Esophagus muscularis mucosa (tissue), 4 donors: ENCODE measurements at places on chromosomes 11 and 22. TPM values are rescaled to one million over a fixed set of nuclear protein-coding genes. Genes with fewer than 3 reads are reported as not detected.

DNA sequence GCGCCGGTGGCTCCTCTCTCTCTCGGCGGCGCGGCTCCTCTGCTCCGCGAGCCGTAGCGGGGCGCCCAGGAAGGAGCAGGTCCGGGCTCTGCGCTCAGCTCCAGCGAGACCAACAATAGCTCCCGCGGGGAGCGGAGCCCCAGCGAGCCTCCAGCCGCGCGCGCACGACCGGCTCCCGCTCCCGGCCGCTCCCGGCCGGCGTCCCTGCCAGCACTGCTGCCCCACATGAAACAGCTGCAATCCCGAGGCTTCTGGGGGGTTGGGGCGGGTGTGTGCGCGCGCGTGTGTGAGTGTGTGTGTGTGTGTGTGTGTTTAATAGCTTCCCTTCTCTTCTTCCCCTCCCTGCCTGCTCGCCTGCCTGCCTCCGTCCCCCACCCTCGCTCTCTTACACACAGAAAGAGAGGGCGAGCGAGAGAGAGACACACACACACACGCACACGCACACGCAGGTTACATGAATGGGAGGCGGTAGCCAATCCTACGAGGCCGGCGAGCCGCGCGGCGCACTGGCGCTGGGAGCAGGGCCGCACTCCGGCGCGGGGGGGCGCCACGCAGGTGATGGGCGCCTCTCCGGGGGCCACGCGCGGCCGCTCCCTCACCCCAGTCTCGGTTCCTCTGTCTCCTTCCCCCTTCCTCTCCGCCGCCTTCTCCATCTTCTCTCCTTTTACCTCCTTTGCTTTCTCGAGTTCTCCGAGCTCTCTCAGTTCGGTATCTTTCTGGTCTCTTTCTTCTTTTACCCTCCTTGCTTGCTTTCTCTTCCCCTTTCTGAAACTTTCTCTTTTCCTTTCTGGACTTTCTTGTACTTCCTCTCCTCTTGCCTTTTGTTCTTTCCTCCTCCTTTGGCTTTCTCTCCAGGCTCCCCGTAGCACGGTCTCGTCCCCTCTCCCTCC lies at the start of gene TENM4:
TSS of gene TENM4 (minus strand) at position 460 of the 890 bp plus-strand sequence. CDS start 371,086 bp downstream, outside the sequence.
- no peak for DNase-seq

GRCh38 chr11:32266601-32267000 lies 168.7 kb downstream of the WT1 start:
- DNase-seq = no peak

GRCh38 chr11:121372671-121373429 lies 79.3 kb upstream of the SORL1 start:
- DNase-seq = no peak

- peak; percentile 90 for DNase-seq
These were observed 24.7 kb downstream of the IL10RA start for GRCh38 chr11:118010738-118011461.

GRCh38 chr11:61695917-61696316 lies 15.7 kb downstream of the DAGLA start:
- DNase-seq = peak; percentile 93

- no peak for DNase-seq
These were observed 185.3 kb upstream of the ISX start for GRCh38 chr22:34880662-34881061.

DNA sequence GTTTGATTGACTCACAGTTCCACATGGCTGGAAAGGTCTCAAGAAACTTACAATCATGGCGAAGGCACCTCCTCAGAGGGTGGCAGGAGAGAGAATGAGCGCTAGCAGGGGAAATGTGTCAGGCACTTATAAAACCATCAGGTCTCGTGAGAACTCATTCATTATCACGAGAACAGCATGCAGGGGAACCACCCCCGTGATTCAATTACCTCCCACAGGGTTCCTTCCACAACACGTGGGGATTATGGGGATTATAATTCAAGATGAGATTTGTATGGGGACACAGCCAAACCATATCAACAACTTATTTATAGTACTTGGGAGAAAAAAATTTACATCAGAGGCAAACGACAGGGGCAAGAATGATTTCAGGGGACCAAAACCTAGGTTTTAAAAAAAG lies 3.0 kb downstream of the ME3 start:
- DNase-seq = no peak

Gene MICAL3
- total RNA-seq = 71.4 TPM

Gene FHIP1B
- total RNA-seq = 39.3 TPM

Gene RFPL2
- total RNA-seq = not detected

Gene MAPK8IP2
- total RNA-seq = 1.2 TPM

Gene GRAP2
- 2.9 TPM for total RNA-seq

Gene CARD10
- total RNA-seq = 6.2 TPM
